ENCODE measurements at places on chromosomes 7 and 10. TPM values are rescaled to one million over a fixed set of nuclear protein-coding genes. Genes with fewer than 3 reads are reported as not detected.

DNA sequence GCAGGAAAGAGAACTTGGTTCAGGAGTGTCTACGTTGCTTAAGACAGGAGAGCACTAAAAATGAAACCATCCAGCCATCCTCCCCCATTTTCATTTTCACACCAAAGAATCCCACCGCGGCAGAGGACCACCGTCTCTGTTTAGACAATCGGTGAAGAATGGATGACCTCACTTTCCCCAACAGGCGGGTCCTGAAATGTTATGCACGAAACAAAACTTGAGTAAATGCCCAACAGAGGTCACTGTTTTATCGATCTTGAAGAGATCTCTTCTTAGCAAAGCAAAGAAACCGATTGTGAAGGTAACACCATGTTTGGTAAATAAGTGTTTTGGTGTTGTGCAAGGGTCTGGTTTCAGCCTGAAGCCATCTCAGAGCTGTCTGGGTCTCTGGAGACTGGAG is 1.4 kb upstream of the IL6 start:
- DNase-seq, result no peak

DNA sequence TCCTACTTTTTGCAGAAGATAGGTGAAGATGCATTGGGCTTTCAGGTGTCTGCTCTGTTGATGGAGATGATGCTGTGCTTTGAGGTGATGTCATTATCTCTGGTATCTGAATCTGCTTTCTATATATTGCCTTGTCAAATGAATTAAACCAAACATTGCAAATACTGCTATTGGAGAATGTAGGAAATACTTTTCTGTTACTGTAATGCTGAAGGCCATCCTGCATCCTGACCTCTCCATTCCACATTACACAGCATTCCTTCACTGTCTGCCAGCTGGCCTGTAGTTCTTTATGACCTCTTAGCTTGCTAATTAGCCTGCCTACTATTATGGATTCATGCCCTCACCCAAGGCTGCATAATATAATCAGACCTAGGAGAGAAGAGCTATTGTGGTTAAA is 73.2 kb downstream of the VCL start:
- DNase-seq, result no peak

DNA sequence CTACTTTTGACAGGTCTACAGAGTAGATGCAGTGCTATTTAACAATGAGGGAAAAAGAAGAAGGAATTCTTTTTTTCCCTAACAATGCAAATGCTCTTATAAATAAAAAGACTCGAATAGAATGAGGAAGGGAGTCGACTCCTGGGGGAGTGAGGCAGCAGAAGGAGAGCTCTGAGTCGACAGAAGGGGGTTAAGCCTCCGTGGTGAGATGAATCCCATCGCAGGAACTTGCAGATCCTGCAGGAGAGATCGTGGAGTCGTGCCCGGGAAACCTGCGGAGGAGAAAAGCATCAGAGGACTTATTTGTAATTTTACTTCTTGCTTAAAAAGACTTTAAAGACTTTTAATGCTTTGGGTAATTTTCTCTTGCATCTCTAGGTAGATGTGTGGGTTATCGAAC is 17.4 kb downstream of the ITIH2 start:
- no peak for DNase-seq

- no peak for DNase-seq
Observed at GRCh38 chr7:32318300-32319011, 171.7 kb downstream of the LSM5 start.

DNA sequence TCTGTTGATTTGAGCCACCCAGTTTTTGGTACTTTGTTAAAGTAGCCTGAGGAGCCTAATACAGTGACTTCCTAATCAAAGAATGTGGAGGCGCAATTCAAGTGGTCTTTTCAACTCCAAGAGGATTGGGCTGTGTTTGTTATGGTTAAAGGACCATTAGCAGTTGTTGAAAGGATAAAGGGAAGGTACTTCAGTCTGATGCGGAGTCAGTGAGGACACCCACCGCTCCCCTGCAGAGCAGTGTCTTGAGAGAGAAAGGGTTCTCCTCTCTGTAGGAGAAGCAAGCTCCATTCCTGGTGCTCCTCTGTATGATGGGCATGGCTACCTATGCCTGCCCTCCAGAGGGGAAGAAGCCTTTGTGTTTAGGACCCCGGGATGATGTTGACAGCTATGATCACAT is 590.6 kb upstream of the C7orf33 start:
- no peak for DNase-seq

GRCh38 chr7:37220664-37221063 is 228.0 kb downstream of the ELMO1 start:
- no peak for DNase-seq

Gene STEAP1B
- total RNA-seq, result not detected

DNA sequence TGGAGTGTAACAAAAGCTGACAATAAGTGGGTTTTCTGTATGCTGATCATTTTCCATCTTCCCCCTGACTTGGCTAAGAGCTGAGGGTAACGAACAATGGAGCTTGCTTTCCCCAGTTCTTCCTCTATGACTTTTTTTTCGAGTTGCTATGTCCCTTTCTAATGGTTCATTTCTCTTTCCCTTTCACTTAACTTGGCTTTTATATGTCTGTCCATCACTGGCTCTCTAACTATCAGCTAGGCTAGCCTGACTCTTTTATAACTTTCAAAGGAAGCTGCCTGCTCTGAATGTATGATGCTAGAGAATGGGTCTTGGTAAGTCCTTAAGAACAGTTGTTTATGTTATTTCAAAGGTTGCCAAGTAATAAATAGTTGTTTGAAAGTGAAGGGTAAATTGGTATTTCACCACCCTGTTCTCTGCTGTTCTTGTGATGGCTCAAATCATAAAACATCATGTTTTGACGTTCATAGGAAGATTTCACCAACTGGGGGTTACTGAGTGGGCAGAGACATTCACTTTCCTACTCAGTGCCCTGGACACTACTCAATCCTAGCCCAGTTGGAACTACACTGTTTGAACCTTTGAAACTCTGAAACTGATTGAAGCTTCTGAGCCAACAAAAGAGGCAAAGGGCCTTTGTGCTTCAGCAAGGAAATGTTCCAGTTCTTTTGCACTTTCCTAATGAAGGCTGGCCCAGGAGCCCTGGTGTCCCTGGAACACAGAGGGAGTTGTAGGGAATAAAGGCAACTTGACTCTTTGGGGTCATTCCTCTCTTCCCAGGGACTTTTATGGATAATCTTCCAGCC is 85.4 kb upstream of the PHYHIPL start:
- DNase-seq, result no peak

GRCh38 chr7:44104860-44105771 is 971 bp downstream of the AEBP1 start:
- DNase-seq, result no peak

DNA sequence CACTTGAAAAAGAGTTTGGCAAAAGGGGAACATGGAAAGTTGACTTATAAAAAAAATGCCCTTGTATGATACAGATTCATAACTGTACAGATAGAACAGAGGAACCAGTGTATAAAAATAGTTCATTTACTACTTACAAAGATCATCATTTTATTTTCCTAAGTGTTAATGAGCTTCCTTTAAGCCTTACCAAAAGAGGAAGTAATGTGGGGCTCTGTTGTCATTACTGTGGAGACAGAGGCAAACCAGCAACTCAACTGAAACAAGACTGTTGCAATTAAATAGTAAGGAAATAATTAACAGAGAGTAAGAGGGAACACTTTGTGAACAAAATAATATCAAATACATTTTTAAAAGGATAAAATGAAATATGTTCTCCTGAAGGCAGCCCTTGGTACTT is 526.2 kb upstream of the ADARB2 start:
- DNase-seq, result no peak

Gene PTPN20
- total RNA-seq, result 7.5 TPM

GRCh38 chr10:94197241-94197640 is 165.5 kb downstream of the NOC3L start:
- no peak for DNase-seq

DNA sequence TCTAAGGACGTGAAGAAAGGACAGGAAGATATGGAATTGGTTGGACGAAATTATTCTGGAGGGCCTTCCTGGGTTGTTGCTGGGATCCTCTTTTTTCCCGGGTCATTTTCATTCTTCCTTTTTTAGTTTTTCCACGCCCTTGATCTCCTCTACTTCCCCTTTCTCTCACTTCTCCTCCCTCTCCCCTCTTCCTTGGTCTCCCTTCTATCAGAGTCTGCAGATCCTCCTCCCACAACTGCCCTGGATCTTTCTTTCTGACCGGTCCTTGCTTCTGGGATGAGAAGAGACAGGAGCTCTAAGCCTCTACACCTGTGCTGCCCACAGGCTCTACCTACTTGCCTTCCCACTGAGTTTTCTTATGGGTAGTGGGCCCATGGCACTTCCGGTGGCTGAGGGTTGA is 103.7 kb upstream of the RELN start:
- DNase-seq, result no peak

GRCh38 chr10:127278001-127278400 is 81.6 kb upstream of the INSYN2A start:
- DNase-seq, result no peak

DNA sequence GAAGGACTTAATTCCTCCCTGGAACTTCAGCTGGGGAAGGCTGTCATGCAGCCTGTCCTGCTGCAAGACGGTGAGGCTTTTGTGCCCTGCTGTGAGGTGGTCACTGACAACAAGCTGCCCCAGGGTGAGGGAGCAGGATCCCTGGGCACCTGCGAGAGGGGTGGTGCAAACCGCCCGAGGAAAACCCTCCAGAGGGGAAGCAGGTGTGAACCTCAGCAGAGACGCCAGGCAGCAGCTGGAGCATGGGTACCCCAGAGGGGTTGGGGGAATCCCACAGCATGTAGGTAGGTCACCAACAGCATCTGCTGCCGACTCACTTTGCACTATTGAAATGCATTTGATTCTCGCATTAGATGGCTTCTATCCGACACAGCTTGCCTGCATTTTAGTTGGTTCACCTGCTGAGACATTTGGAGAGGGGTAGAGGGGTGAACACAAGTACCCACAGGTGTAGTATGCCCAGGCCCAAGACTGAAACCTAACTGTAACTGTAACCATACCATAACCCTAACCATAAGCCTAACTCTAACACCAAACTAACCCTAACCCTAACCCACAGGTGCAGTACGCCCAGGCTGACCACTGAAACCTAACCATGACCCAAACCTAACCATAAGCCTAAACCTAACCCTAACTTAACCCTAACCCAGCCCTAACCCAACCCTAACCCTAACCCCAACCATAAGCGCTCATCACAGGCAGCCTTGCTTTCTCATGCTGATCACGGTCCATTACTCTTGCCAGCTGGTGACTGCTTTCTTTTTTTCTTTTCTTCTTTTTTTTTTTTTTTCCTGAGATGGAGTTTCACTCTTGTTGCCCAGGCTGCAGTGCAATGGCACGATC is 85.9 kb downstream of the ELFN1 start:
- DNase-seq, result no peak

DNA sequence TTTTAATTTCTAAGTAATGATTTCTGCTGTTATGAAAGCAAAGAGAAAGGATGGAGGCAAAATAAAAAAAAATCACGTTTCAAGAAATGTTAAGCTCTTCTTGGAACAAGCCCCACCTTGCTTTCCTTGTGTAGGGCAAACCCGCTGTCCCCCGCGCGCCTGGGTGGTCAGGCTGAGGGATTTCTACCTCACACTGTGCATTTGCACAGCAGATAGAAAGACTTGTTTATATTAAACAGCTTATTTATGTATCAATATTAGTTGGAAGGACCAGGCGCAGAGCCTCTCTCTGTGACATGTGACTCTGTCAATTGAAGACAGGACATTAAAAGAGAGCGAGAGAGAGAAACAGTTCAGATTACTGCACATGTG is 2.4 kb downstream of the ADRB1 start:
- DNase-seq, result no peak
